ENCODE measurements at places on chromosomes 12 and 14. TPM values are rescaled to one million over a fixed set of nuclear protein-coding genes. Genes with fewer than 3 reads are reported as not detected.
A peak's percentile ranks its signal among the peaks of the same experiment; 100 is the strongest.

DNA sequence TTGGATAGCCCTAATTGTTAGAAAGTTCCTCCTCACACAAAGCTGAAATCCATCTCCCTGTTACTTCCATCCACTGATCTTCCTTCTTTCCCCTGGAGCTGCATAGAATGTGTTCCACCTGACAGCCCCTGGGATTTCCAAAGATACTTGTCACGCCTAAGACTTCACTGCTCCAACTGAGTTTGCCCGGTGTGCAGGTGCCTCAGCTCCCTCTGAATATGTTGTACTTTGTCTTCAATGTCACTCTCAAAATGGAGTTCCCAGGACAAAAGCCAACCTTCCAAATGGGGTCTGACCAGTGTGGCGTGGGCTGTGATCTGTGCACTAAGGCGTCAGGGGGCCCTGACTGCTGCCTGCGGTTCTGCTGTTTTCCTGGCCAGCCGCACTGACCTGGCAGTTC, 42.8 kb downstream of the CACNA2D4 start:
- no peak for DNase-seq

DNA sequence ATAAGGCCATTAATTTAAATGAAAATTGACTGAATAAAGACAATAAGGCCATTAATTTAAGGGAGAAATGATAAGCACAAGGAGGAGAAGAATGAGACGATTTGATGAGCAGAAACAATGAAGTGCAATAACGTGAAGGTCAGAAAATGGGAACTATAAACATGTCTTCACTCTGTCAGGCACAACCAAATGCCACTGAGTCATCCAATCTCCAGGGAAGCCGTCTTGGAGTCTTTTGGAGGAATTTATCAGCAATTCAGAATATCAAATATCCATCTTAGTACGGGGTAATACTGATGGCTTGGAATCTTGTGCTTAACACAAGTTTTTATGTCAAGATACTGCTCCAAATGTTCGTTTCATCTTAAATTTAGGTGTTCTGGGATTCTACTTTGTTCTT, 159.9 kb downstream of the CAPZA3 start:
- DNase-seq = no peak

DNA sequence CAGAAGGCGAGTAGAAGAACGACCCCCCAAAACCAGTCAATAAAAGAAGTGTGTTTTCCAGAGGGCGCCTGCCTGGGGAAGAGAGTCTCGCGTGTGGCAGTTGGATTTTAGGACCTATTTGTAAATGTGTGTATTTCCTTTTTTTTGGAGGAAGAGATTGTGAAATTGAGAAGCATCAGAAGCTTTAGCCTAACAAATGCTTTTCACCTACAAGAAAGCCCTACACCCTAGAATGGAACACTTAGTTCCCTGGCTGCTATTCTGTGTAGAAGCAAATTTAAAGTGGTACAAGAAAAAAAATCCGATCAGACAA, 1.3 kb downstream of the RCOR1 start:
- no peak for DNase-seq

GRCh38 chr14:65949711-65950516, 536.3 kb upstream of the CCDC196 start:
- DNase-seq = peak; percentile 35

DNA sequence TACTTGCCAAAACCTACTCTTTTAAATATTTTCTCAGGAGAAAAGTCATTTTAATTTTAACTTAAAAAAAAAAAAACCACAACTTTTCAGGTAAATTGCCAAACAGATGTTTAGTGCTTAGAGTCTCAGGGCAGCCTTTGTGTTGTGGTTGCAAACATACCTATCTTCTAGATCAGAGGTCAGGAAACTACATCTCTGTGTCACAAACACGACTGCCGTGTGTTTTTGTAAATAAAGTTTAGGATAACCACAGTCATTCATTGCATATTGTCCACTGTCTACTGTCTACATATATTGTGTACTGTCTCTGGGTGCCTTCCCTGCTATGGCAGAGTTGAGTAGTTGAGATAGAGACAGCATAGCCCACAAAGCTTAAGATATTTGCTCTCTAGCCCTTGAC, 48.9 kb downstream of the DYRK2 start:
- no peak for DNase-seq

DNA sequence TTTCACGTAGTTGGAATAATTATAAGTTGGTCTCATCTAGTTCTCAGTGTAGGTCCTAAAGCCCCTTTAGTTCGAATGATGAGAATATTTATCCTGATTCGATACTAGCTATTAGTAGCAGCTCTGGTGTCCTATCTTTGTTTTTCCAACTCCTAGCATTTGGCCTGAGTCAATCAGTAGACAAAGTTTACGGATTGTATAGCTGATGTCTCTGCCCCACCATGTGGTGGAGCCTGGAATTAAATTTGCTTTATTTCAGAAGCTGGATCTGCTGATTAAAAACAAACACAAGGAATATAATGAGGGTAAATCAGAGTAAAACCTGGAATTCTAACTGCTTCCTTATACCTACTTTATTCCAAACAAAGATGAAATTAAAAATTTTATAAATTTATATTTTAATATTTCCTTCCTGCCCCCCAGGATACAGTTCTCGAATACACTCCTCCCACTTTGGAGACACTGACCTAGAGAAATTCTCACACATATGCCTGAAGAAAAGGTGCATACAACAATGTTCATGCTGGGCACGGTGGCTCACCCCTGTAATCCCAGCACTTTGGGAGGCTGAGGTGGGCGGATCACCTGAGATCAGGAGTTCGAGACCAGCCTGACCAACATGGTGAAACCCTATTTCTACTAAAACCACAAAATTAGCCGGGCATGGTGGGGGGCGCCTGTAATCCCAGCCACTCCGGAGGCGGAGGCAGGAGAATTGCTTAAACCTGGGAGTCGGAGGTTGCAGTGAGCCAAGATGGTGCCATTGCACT, 7.6 kb upstream of the BRMS1L start:
- no peak for DNase-seq

DNA sequence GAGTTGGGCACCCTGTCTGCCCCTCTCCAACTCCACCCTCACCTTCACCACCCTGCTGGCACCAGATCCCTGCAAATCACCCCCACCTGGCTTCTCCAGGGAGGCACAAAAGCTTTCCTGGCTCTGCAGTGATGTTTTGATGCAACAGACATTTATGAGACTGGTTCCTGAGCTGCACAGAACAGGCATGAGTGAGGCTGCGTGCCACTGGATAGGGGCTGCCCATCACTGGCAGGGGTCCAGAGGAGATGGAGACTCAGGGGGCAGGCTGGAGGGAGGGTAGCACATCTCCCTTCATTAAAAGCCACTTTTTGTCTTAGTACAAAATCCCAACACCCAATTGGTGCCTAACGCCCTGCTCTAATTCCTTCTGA, 17.3 kb upstream of the ZDHHC22 start:
- no peak for DNase-seq

GRCh38 chr14:57161583-57162234, 107.0 kb downstream of the EXOC5 start:
- no peak for DNase-seq

DNA sequence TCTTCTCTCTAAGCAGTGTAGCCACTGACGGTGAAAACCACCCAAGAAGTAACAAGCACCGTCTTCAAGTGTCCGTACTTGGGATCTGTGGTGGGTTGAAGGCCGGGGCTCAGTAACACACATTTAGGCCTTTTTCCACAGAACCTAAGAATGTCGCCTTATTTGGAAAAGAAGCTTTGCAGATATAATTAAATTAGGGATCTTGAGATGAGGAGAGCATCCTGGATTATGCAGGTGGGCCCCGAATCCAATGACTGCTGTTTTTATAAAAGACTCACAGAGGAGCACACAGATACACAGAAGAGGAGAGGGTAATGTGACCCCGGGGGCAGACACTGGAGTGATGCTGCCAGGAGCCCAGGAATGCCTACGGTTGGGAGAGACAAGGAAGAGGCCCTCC, 46.3 kb downstream of the RIMBP2 start:
- DNase-seq = no peak

DNA sequence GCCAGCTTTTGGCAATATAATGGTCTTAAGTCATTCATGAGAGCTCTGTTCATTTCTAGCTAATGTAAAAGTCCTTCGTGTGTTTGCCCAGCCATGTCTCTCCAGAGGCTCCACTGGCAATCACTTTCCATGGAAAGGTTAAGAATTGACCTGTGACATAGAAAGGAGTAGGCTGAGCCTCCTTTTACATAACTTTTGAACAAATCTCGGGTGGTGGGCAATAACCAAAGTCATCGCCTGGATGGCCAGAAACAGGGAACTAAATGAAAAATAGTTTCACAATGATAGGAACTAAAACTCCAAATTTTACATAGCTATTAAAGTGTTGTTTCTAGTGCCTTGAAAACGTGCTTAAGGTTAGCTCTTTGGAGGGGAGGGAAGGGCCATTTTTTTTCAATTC, 6.5 kb downstream of the BHLHE41 start:
- DNase-seq = no peak

GRCh38 chr14:98914942-98915341, 357.1 kb downstream of the BCL11B start:
- no peak for DNase-seq

GRCh38 chr14:41718477-41719166, 111.9 kb downstream of the LRFN5 start:
- DNase-seq = no peak

- DNase-seq = no peak
These were observed 25.1 kb upstream of the EIF5 start for GRCh38 chr14:103308717-103309616.

CHFR gene
- 11.3 TPM for total RNA-seq

ZNF385A gene
- 5.3 TPM for total RNA-seq

Data from A172 (cell line).